ENCODE measurements at places on chromosomes 1 and 21.

GRCh38 chr1:167208624-167208976 is 12.1 kb upstream of the POU2F1 start:
- DNase-seq: no peak

- DNase-seq: no peak
Observed at GRCh38 chr1:31617218-31617915, at the start of gene HCRTR1. HCRTR1 (plus strand) TSS chr1:31617689; CDS start chr1:31619193, 1,504 bp downstream.

- DNase-seq: no peak
Observed at GRCh38 chr1:235679644-235680043, 30.1 kb upstream of the GNG4 start.

- DNase-seq: no peak
Observed at GRCh38 chr21:44901391-44902074, 19.2 kb downstream of the ITGB2 start.

DNA sequence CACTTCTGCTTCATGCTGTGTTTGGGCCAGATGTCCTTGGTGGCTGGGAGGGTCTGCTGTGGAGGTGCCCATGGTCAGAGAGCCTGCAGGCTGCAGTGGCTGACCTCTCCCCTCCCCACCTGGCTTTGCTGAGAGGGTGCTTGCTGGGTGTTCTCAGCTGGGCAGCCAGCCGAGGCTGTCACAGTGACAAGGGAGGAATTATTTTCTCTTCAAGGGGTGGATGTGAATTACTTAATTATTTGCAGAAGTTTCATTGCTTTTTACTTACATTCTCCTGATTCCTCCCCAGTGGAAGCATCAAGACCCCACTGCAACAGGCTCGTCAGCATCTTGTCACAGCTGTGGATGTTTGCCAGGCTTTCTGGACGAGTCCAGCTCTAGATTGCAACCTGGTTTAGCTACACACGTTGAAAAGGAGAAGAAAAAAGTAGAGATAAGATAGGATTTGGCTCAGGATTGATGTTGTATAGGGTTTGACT is 70.3 kb downstream of the GALNT2 start:
- no peak for DNase-seq

All from cortex of kidney (tissue), 1 donor.